NCI-H1694 treated with DMSO at 0.1 percent for 48 hours (cell line): ENCODE measurements at places on chromosomes 3 and 15.

DNA sequence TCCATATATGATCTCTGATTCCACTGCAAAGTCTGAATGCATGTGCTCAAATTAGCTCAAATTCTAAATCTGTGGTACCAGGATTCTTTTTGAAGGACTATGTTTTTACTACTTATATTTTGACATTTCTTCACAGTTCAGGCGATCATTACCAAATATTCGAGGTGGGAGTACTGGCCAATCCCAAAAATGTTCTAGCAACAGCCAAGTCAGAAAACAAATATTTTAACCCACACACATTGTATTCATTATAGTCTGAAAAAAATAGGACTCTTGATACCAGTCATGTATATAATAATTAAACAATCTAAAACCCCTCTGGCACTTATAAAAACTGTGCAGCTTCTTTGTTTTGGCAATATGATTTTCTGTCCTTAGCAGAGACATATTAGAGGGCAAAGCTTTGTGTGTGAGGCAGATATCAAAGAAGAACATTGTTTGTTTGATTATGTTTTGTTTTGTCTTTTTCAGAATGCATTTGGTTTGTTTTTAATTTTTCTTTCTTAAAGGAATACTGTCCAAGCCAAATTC lies 37.4 kb downstream of the FGF7 start:
- DNase-seq, result no peak

GRCh38 chr3:138962854-138963560 lies 16.0 kb downstream of the FOXL2NB start:
- DNase-seq, result no peak

DNA sequence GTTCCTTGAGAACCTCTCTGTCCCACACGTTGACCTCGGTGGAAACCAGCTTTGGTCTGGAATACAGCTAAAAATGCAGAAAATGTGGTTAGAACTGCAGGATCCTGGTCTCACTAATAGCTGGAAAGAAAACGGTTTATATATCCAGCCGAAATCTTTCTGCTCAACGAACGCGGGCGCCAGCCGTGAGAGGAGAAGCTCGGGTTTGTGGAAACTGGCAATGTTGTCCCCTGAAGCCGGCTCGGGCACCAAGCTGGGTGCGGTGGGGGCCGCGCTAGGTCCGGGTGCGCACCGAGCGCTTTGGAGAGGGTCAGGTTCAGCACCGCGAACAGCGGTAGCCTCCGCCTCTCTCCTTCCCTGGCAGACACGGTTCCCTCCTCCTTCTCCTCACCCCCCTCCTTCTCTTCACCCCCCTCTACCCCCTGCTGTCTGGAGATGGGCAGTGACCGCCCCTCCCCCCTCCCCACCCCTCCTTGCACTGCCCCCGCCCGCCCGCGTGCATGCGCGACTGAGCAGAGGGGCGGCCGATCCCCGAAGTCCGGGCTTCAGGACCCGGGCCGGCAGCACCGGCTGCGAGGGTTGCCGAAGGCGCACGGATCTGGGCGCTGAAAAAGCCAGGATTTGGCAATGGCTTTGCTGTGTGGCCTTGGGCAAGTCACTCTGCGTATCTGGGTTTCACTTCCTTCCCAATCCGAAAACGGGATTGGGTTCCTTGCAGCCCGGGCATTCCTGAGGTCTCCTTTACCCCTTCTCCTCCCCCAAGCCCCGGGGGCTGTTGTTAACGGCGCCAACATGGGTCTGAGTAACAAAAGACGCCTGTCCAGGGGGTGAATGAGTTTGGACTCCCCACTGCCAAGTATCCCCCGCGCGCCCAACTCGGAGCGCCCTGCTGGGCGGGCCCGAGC lies at the start of gene SKOR1:
TSS of gene SKOR1 (plus strand) at position 534 of the 905 bp plus-strand sequence. CDS start at position 628, 94 bp downstream.
- no peak for DNase-seq

- DNase-seq, result no peak
These were observed 32.0 kb downstream of the MRPS25 start for GRCh38 chr3:15033103-15033502.

- DNase-seq, result peak; percentile 51
These were observed 311.4 kb downstream of the TBC1D5 start for GRCh38 chr3:17431004-17431403.

DNA sequence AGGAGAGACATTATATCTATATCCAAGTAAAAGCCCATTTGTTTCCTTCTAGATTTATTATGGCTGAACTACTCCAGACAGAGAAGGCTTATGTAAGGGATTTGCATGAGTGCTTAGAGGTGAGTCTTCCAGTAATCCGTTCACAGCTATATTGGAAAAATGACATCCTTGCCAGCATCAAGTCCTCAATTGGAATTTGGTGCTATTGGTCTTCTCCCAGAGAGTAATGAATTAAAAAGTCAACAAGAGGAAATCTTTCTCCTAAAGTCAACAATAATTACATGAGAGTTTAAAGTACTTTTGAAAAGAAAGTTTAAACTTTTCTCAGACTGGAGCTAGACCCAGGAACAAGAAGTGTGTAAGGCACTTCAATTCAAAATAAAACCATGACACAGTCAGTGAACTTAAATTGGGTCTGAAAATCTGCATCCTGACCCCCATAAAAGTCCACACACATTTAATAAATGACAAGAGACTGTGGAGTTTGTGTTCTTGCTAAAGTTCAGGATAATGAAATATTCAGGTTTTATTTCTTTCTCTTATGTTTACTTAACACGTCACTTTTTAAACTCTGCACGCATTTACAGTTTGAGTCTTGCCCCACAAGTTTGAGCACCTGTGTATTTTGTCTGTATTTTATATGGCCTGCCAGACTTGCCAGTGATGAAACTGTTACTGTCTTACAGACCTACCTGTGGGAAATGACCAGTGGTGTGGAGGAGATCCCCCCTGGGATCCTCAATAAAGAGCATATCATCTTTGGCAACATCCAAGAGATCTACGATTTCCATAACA lies 268.2 kb upstream of the UMPS start:
- no peak for DNase-seq

DNA sequence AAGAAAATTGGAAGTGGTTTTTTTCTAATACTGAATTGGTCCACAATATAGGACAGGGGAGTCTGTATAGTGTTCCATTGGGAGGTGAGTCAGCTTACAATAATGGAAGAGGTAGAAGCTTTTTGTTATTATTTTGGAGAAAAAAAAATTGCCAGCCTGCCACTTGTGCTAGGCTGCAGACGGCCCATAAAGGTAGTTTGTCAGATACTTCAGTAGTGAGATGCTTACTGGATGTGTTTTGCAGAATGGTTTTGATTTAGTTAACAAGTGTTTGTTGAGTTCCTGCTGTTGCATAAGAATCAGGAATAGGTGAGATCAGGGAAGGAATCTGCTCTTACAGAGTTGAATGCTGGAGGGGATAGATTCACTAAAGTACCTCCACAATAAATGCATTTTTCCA lies 1.0 kb downstream of the DTWD1 start:
- no peak for DNase-seq

GRCh38 chr15:83431521-83431920 lies 15.6 kb upstream of the SH3GL3 start:
- no peak for DNase-seq

DNA sequence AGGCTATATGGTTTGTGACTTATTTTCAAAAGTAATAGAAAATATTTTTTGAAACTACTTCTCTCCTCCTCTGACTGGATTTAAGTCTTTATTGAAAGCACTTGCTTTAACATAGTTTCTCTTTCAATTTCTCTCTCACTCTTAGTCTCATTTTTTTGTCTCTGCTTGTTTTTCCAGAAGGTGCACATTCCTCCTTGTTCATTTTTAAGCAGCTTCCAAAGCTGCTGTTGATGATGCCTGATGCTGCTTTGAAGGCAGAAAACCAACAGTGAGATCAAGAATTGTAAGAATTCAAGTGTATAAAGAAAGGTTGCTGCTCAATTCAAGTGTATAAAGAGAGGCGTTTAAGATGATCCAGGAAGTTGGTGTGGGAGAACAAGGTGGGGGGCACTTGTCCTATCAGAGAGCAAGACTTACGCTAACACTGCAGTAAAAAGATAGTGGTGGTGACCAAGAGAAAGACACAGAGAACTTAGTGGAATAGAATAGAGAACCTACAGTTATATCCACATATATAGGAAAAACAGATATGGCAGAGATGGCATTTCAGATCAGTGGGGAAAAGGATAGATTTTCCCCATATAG lies 12.1 kb downstream of the NR2C2 start:
- DNase-seq, result no peak

GRCh38 chr3:6281662-6282061 lies 579.3 kb upstream of the GRM7 start:
- no peak for DNase-seq

GRCh38 chr3:126886217-126886616 lies 96.7 kb upstream of the PLXNA1 start:
- DNase-seq, result no peak

DNA sequence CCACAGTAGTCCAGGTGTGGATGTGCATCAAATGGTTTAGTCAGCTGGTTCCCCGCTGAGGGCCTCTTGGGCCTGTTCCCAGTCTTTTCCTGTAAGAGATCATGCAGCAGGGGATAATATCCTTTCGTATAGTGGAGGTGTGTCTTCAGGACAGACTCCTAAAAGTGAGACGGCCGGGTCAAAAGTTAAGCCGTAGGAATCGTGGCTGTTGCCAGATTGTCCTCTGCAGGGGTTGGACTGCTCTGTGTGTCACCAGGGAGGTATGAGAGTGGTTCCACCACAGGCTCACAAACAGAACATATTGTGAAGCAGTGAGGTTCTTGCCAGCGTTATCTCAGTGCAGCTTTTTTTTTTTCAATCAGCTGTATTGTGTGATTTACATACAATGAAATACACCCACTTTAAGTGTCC lies 95.0 kb downstream of the VGLL4 start:
- DNase-seq, result peak; percentile 4

GRCh38 chr3:115284980-115285379 lies 137.9 kb upstream of the ZBTB20 start:
- DNase-seq, result no peak

- no peak for DNase-seq
These were observed 61.4 kb downstream of the GLB1 start for GRCh38 chr3:33035596-33035995.

DNA sequence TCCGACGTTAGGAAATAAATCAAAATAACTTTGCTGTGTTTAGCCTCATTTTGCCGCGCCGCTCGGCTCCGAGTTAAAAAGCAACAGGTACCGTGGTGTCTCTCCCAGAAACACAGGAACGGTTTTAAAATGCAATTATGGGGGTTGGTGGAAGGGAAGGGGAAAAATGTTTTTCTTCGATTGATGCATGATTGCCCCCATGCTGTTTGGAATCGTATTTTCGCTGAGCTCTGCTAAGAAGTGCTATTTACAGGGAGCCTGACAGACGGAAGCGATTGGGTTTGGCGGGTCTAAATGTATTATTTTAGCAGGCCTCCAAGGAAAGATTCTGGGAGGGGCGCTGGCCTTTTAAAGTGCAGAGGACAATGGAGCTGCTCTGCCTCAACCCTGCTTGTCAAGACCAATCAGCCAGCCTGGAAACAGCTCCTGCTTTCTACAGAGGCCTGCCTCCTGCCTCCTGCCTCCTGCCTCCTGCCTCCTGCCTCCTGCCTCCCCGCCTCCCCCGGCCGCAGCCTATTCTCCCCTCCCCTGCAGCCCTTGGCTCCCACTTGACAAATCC lies 156.7 kb upstream of the TLE3 start:
- no peak for DNase-seq

GRCh38 chr3:69970827-69971226 lies 28.7 kb upstream of the SAMMSON start:
- DNase-seq, result no peak

DNA sequence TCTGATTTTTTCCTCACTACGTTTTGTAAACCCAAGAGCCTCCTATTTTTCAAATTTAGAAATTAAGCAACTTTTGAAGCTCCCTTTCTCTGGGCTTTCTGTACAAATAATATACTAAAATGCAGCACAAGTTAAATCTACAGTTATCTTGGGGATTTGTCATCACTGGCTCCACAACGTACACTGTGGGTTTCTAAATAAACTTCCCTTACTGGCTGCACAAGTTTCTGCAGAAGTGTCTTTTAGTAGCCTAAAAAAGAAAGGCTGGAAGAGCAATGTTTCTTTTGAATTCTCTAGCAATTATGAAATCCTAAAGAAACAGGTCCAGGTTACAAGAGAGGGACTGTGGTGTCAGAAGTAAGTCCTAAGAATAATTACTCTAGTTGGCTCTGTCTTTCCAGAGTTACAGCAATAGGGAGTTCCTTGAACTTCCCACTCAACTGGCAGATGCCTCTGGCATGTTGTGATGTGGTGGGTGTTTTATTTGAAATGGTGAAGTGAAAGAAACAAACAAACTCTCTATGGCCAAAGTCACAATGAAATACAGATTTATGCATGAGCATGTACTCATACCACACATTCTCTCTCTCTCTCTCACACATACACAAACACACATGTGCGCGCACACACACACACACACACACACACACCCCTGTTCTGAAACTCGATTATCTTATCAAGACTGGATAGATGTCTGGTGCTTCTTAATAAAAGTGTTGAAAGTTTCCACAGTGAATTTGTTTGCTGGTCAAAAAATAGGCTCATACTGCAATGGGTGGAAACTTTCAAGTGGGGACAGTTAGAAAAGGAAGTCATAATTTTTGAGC lies 198.2 kb downstream of the SSR3 start:
- no peak for DNase-seq

GRCh38 chr3:99927671-99928457 lies 110.2 kb downstream of the CMSS1 start:
- no peak for DNase-seq

DNA sequence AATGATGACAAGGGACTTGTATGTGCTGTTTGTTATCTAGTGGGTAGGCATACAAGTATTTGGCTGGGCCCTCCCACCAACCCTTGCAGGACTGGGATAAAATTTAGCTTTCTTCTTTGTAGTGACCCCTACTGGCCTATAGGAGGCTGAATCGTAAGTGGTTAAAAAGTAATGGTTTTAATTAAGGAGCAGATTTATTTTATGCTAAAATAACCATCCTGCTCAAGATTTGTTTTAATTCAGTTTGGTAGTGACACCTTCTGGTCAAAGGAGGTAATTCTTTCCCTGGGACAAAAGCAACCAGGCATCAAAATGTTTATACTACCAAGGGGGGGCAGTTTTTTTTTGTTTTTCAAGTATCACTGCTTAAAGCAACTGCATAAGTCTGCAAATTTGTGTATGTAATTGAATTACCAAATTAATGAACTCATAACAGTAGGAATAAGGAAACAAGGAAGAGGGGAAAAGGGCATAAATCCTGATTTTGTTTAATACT lies 70.7 kb downstream of the TOP2B start:
- peak; percentile 41 for DNase-seq

DNA sequence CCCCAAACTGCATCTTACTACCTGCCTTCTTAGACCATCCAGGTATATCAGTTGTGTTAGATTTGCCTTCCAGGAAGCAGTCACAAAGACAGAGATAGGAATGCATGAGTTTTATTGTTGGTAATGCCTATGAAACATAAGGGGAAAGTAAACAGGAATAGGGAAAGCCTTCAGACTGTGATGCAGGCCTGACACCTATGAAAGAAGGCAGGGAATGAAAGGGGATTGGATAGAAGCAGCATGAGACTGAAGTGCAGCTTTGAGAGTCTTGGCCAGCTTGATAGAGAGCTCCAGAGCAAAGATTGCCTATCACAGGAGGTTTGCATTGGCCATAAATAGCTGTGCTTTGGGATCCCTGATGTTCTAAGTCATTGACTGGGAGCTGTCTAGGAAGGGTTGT lies 15.9 kb upstream of the HHLA2 start:
- no peak for DNase-seq
